HS-27A (cell line): ENCODE measurements at places on chromosomes 12 and 14.

GRCh38 chr14:50308363-50308915 is 3.6 kb downstream of the L2HGDH start:
- DNase-seq = no peak

DNA sequence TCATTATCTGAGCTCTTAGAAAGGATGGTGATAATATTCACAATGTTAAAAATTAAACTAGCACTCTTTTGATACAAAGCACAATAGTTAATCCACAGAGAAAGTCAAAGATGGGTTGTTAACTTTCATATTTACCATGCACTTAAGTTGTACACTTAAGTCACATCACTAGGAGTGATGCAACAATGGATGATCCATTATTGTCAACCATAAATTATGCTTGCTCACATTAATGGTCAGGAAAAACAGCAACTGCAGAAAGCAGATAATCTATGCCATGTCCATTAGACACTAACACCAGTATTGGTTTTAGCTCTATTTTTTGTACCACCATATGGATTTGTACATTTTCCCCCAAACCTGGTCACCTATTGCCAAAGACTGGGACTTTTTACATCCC is 195.5 kb downstream of the FOXA1 start:
- no peak for DNase-seq

GRCh38 chr12:80837342-80837978 is 100.3 kb downstream of the LIN7A start:
- peak; percentile 17 for DNase-seq

GRCh38 chr12:120101182-120101581 is 15.4 kb downstream of the RAB35 start:
- no peak for DNase-seq

GRCh38 chr14:79043194-79043889 is 873.2 kb downstream of the NRXN3 start:
- DNase-seq = no peak

- DNase-seq = no peak
Measured at GRCh38 chr12:68739891-68740290, 6.1 kb upstream of the SLC35E3 start.

GRCh38 chr12:103392722-103393121 is 103.0 kb downstream of the C12orf42 start:
- no peak for DNase-seq

- DNase-seq = peak; percentile 60
Measured at GRCh38 chr12:91109148-91109564, 2.1 kb downstream of the LUM start.

DNA sequence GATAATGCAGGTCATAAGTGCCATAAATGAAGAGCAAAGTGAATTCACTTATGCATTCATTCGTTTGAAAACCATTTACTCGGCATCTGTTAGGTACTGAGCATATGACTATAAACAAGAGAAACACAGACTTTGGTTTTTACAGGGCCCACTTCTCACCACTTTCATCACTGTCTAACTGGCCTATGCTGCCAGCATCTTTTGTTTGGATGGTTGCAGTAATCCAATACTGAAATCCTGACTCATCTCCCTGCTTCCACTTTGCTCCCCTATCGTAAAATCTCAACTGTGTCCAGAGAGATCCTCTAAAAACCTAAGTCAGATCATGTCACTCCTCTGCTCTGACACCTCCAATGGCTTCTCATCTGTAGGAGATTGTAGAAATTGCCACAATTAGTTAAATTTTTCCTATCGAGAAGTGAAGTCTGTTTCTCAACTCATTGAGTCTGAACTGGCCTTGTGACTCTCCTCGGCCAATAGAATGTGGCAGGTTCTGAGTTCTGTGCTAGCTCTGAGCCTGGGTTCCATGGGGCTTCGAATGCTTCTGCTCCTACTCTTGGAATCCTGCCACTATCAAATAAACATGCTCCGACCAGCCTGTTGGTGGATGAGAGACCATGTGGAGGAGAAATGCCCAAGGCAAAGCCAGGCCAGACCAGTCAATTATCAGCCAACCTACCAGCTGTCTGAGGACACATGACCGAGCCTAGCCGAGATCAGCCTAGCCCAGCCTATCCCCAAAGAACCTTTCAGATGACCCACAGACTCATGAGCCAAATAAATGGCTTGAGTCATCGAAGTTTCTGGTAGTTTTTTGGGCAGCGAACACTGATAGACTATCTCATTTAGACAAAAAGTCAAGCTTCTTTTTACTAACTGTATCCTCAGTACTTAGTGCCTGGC is 2.2 kb upstream of the BATF start:
- DNase-seq = no peak

- DNase-seq = no peak
Measured at GRCh38 chr14:93693914-93694313, 94.4 kb downstream of the PRIMA1 start.

GRCh38 chr14:53441789-53442188 is 288.7 kb upstream of the DDHD1 start:
- DNase-seq = no peak

GRCh38 chr14:89000007-89000942 is 175.8 kb downstream of the TTC8 start:
- peak; percentile 48 for DNase-seq

GRCh38 chr12:90504806-90505205 is 450.2 kb downstream of the CCER1 start:
- DNase-seq = no peak

- DNase-seq = no peak
Measured at GRCh38 chr14:69351385-69351784, 46.7 kb downstream of the ERH start.

DNA sequence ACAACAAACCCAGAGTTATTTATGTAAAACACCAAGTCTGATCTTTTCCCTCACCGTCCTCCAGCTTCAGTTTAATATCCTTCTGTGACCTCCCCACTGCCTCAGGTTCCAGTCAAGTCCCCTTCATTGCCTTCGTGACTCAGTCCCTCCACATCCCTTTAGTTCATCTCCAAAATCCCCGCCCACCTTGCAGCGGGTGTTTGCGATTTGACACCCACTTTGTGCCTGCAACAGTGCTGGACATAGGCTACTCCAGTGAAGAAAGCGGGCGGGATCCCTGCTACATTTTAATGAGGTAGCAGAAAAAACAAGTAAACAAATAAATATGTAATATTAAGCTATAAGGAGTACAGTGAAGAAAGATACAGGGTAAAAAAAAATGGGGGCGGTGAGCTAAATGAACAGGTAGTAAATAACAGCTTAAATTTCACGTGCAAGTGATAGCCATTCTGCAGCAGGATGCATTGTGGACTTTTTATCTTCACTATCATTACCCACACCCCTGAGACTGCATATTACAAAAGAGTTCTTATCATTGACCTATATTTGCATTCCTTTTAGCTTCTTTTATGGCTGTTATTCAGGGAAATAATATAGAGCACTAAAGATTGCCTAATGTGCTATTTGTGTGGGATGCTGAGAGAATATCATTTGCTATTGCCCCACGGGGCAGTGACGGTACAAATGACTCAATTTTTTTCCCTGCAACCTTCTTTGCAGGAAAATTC is 222.8 kb upstream of the NUDT4 start:
- no peak for DNase-seq

DNA sequence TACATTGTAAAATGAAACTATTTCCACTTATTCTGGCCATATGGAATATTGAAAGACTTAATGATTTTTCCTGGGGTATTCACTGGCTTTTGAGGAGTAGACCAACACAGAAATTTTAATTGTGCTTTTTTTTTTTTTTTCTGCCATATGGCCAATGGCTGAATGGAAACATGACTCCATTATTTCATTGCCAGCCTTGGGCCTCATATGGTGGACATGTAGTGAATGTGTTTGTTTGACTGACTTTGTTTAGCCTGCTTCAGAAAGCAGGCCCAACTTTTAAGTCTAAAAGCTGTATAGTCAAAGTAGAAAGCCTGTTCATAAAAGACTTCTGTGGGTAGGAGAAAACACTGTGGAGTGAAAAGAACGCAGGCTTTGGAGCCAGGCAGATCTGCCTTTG is 2.4 kb downstream of the GNG2 start:
- no peak for DNase-seq

DNA sequence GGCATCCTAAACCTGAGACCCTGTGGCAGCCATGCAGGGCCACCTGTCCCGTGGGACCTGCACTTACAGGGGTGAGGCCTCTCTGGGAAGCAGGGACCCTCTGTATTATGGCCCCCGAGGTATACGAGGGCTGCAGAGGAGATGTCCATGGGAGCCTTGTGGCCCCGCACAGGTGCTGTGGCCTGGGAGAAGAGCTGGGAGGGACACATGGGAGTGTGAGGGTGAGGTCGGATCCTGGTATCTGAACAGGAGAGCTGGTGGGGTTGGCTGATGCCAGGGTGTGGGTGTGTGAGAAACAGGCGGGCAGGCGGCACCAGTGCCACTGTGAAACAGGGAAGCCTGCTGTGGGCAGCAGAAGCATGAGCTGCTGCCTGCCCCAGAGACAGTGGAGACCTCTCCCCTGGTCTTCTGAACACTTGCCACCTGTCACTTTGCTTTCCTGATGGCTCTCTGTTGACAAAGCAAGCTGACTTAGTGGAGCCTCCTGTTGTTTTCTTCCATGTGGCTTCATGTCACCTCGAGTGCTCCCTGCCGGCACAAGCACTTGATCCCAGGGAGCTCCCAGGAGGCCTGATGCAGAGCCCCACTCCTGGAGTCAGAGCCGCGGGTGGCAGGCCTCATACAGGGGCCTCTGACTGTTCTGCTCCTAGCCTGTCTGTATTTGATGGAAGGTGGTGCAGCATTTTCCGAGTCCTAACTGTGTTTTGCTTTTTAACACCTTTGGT is 19.8 kb upstream of the AMN start:
- no peak for DNase-seq
